ENCODE measurements at places on chromosomes 1 and 21.

- no peak for DNase-seq
Observed at GRCh38 chr1:230219174-230220067, 152.4 kb downstream of the GALNT2 start.

- DNase-seq, result peak; percentile 50
Observed at GRCh38 chr1:108117945-108118902, 81.9 kb downstream of the SLC25A24 start.

DNA sequence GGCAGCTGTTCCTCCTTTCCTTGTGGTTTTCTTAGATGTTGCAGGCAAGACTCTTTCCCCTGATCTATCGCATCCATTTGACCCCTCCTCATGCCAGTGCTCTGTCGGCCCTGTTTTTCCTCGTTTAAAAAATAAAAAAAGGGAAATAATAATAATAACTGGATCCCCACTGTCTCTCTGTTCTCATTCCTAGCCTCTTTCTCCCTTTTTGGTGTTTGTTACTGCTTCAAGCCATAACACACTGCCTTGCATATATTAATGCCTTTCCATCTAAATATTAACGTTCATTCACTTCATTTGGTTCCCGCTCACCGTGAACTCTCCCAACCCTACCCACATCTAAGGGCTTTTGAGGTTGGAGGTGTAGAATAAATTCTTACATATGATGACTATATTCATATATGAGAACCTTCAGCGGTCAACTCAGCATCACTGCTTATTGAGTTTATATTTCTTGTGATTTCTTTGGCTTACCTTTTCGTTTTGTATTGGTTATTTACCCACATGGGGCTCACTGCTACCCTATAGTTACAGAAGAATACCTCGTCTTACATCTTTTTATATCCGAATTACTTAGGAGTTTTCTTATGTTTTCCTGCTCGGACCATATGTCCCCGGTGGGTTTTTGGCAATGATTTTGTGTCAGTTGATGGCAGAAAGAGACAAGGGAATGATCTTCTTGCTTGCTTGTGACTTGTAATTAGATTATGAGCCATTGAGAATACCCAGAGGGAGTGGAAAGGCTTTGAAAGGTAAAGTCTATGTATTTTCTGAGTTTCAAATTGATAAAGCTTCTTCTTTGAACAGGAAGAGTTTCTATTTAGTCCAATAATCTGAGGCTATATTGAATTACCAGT, 805 bp downstream of the ATG4C start:
- DNase-seq, result no peak

- no peak for DNase-seq
Observed at GRCh38 chr1:162328512-162328911, 48.1 kb downstream of the SPATA46 start.

GRCh38 chr1:207833381-207833780, 77.5 kb downstream of the CD34 start:
- no peak for DNase-seq

GRCh38 chr1:56915960-56916359, 49.9 kb downstream of the C8B start:
- DNase-seq, result no peak

DNA sequence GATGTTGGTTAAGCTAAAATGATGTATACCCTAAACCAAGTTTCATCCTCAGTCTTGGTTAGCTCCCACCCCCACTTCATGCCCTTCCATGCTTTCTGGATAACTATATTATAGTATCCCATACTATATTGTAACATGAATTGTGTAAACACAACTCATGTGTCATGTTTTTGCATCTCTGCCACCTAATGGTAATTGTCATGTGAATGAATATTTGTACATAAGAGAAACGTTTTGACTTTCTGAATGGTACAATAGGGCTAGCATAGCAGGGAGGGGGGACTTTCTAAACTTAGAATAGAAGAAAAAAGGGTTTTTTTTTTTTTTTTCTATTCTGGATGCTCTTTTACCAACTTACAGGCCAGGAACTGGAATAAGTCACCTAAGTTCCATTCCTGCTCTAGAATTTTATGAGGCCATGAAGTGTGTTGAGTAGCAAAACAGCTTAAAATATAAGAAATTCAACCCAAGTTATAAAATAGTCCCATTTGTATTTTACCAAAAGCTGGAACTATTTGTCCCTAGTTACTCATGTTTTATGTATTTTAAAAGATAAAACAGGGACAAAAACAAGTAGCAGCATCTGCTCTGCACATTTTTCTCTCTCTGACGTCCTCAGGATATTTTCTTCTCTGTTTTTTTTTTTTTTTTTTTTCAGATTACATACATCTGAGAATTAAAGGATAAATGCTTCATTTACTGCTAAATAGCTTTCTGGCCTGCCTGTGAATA, 77.4 kb downstream of the HLX start:
- DNase-seq, result peak; percentile 75

GRCh38 chr1:34690269-34690668, 64.6 kb upstream of the GJB5 start:
- no peak for DNase-seq

GRCh38 chr1:39189592-39190041, 14.9 kb upstream of the MACF1 start:
- peak; percentile 94 for DNase-seq

DNA sequence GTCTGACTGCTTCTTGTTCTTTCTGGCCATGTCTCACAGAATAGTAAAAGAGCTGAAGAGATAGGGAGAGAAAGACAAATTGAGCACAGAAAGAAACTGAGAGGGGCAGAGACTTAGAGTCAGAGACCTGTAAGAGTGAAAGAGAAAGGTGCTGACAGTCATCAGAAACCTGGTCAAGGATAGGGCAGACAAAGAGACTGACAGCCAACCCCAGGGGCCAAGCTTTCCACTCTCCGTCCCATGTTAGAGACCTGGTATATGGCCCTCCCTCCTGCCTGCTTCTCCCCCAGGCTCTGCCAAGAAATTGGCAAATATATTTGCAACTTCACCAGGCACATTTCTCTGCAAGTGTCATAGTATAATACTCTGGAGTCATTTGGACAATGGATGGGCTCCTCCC, 64.6 kb downstream of the RHBG start:
- DNase-seq, result no peak

DNA sequence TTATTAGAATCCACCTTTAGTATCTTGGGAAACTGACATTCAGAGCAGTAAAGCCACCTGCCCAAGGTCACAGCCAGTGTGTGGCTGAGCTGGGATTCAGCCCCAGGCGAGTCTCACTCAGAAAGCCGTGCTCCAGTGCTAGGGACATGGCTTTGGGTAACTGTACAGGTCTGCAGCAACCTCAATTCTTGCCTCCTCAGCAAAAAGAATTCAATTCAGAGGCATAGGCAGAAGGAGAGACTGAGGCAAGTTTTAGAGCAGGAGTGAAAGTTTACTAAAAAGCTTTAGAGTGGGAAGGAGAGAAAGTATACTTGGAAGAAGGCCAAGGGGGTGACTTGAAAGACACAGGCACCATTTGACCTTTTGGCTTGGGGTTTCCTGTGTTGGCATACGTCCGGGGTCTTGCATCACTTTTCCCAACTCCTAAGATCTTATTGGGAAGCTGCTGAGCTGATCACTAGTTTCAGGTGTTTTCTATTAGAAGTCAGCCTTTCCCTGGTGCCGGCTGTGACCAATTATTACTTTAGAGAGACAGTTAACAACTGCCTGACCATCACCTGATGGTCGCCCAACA, 529.3 kb downstream of the MATN1 start:
- DNase-seq, result no peak

DNA sequence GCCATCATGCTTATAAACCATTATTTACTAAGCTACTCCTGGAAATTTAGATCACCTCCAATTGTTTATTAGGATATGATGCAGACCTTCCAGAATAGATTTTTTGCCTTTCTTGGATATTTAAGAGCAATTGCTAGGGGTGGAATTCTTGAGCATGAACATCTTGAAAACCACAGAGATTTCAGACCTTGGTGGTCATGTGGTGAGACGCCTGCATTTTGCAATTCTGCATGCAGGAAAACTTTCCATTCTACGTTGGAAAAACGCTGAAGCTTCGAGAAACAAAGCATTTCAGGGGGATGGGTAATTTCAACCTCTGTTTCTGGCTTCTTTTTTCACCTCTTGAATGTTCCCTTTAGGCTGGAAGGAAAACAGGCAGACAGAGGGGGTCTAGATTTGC, 596.3 kb downstream of the KIF26B start:
- DNase-seq, result peak; percentile 94

- no peak for DNase-seq
Observed at GRCh38 chr1:200133123-200133522, 105.6 kb downstream of the NR5A2 start.

- peak; percentile 72 for DNase-seq
Observed at GRCh38 chr1:246726255-246726679, 2.1 kb downstream of the SCCPDH start.

DNA sequence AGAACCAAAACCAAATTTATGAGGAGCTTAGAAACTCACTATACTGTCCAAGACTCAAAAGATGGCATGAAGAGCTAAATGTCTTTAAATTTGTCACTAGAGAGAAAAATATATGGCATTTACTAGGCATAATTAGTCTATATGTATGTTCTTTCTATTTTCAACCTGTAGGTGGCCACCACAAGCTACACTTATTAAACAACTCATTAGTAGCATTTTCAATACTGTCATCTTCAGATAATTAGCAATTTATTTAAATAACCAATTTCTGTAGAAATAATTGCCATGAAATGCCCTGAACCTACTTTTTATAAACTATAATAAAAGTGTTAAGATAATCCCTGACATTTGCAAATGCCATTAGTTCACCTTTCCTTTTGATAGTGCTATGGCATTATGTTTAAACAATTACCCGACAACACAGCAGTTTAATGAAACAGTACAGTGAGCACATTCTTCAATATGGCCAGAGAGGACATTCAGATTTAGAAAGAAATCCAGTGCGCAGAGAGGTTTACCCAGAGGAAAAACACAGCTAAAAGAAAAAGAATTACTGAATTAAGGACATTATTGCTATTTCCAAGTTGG, 522.5 kb downstream of the PTBP2 start:
- peak; percentile 37 for DNase-seq

GRCh38 chr1:88354256-88354655, 329.8 kb upstream of the PKN2 start:
- DNase-seq, result no peak

GRCh38 chr21:21029164-21029563, 31.0 kb downstream of the NCAM2 start:
- no peak for DNase-seq

All from fibroblast of villous mesenchyme (primary cell).